ENCODE measurements at places on chromosomes 11 and 22.

- no peak for DNase-seq
Observed at GRCh38 chr11:131186629-131187101, 183.8 kb upstream of the NTM start.

- DNase-seq = no peak
Observed at GRCh38 chr22:49519117-49519737, 308.4 kb downstream of the BRD1 start.

DNA sequence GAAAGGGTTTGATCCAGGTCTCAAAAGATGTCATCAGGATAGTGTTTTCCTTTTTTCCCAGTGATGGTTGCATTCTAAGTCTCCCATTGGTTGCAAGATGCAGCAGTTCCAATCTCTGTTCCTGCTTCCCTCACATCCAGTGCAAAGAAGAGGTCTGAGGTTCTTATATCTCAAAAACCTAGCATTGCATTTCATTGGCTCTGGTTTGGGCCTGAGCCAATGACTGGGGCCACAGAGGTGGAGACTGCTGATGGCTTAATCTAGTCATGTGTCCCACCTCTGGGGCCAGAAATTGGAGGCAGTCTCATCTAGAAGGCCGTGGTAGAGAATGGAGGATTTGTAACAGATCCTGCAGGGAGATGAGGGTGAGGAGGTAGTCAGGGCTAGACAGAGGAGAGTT lies 13.2 kb upstream of the MICAL2 start:
- DNase-seq = no peak

GRCh38 chr11:36019005-36019596 lies 75.2 kb downstream of the LDLRAD3 start:
- no peak for DNase-seq

DNA sequence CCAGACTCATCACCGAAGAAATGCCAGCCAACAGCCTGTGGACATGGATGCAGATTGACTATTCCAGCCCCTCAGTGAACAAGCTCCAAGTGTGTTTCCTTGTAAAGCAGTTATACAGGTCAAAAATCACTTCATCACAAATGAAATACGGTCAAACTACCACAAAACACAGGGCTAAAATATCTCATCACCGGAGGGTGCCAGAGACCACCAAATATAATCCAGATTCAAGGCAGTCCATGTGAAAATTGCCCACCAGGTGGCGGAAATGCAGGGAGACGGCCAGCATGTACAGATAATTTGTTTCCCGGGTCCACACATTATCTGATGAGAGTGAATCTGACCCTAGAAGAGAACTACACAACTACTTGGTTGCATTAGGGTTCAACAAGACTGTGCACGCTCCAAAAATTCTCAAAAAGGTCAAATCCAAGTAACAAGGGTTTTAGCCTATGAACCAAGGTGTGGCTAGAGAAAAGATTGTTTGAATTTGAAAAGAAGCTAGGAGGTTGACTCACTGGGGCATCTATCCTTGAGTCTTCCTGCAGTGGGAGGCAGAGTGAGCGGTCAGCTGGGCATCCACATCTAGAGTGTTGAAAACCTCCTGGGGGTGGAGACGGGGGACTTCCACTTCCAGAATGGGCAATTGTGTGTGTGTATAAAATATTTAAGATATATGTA lies 71.7 kb downstream of the IGLL5 start:
- peak; percentile 29 for DNase-seq

DNA sequence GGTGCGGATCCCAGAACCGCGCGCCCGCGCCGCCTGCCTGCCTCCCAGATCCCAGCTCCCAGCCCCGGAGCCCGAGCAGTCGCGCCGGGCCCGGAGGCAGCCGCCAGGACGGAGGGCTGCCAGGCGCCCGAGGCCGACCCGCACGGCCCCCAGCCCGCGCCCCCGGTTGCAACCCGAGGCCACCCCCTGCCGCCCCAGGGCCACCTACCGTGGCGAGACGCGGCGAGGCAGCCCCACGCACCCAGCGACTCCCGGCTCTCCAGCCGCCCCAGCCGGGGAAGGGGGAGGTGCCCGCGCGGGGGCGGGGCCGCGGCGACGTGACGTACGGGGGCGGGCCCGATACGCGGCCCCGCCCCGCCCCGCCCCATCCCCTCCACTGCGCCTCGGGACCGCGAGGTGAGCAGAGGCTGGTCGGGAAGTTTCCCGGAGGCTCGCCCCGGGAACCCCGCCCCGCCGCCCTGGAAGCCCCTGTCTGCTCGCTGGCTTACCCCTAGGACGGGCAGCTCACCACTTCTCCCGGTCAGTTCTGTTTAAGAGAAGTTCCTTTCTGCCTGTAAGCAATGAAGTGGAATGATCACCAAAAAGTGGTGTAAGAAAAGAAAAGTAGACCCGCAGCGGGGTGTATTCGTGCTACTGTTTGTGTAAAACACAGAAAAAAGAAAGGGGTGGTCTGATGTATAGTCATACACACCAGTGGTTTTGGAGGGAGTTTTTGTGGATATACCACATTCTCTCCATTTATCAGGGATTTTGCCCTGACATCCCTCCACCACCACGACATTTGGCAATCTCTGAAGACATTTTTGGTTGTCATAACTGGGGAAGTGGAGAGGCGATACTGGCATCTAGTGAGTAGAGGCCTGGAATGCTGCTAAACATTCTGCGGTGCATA lies at the start of gene TPST2:
TPST2 (minus strand) TSS at position 288 of the 892 bp plus-strand sequence. CDS start 48,502 bp downstream, outside the sequence.
- DNase-seq = no peak

- no peak for DNase-seq
Observed at GRCh38 chr22:20427104-20427944, 10.3 kb downstream of the SCARF2 start.

Measured in retinal pigment epithelial cell (primary cell).